ENCODE measurements at places on chromosomes 1 and 21.
A peak's percentile ranks its signal among the peaks of the same experiment; 100 is the strongest.

DNA sequence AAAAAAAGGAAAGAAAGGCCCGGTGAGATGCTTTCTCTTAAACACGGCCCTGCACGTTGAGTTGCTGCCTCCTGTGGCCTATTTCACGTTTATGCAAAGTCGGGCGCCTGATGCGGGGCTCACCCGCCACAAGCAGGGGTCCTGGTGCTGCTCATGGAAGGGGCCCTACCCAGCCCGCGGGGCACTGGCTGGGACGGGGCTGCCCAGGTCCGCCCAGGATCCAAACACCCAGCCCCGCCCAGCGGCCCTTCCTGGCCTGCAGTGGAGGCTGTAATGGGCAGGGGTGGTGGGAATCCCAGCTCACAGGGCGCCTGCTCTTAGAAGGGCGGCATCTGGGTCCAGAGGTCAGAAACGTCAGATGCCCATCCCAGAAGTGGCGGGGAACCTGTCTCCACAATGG lies 1.6 kb downstream of the COL6A2 start:
- peak; percentile 13 for DNase-seq

DNA sequence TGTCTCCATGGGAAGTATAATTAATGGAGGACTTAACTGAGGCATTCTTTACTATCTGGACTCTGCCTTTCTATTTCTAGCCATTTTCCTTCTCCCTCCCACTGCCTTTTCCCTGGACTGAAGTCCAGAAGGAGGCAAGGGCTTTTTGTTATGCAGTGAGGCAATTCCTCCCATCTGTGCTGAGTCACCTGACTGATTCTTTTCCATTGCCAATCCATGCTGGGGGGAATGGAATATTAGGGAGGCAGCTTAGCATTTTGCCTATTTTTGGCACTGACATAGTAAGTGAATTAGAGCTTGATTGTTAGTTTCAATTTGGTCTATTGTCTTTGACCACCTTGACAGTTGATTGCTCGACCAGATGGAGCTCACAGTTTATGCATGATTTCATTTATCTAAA lies 1000.6 kb upstream of the PRMT6 start:
- no peak for DNase-seq

DNA sequence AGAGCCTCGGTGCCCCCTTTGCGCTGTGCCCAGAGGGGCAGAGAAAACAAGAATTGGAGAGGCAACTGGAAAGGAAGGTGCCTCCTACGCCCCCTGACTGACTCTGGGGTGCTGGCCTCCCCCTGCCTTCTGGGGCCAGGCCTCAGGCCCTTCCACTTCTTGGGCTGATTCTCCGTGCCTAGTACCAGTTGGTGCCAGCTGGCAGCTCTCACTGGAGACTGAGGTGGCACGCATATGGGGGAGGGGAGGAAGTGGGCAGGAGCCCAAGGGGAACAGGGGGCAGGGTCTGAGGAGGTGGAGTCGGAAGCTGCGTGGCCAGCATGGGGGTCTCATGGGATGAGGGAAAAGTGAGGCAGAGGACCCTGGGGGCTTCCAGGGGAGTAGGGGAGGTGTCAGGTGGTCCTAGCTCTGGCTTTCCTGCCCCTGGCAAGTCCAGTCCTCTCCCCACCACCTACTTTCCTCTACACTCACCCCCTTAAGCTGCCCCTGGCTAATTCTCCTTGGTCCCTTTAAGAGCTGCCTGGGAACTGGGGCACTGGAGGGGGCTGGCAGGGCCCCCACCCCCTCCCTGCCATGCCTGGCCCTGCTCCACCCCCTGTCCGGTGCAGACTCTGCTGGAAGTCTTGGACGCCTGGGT lies 6.5 kb upstream of the SEMA4A start:
- DNase-seq, result no peak

DNA sequence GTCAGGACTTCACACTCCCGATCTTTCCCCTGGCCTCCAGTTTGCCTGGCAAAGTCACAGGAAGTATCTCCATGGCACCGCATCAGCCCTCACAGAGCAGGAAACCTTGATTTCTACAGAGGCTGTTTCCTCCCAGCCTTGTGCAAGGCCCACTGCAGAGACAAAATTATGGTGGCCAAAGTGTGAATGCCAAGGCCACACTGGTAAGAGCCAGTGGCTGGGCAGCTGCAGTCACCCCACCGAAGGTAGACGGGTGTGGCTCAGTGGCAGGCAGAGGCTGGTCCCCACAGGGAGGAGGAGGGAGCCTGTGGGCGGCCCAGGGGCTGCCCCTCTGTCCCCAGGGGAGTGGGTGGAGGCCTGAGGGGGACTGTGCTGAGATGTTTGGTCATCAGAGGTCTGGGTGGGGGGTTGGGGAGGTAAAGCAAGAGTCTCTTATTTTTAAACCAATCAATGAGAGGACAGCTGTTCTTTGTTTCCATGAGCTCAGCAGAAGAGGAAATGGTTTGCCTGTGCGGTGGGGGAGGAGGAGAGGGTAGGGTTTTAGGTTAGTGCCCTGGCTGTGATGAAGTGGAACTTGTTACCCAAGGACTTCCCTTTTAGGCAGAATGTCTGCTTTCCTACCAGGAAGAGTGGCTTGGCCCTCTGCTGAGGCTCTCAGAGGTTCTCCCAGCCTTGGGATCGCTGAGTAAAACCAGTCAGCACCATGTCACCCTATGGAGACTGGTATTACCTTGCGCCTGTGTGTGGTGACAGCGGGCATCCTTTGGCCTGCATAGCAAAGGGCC lies 18.0 kb upstream of the BTG2 start:
- DNase-seq, result peak; percentile 89

- no peak for DNase-seq
Measured at GRCh38 chr1:201730611-201731010, 98.3 kb upstream of the IPO9 start.

GRCh38 chr1:226094451-226094850 lies 31.9 kb downstream of the H3-3A start:
- no peak for DNase-seq

GRCh38 chr1:230065571-230065970 lies 1.5 kb upstream of the GALNT2 start:
- no peak for DNase-seq

- no peak for DNase-seq
Measured at GRCh38 chr21:37620401-37620800, 253.8 kb downstream of the DYRK1A start.

DNA sequence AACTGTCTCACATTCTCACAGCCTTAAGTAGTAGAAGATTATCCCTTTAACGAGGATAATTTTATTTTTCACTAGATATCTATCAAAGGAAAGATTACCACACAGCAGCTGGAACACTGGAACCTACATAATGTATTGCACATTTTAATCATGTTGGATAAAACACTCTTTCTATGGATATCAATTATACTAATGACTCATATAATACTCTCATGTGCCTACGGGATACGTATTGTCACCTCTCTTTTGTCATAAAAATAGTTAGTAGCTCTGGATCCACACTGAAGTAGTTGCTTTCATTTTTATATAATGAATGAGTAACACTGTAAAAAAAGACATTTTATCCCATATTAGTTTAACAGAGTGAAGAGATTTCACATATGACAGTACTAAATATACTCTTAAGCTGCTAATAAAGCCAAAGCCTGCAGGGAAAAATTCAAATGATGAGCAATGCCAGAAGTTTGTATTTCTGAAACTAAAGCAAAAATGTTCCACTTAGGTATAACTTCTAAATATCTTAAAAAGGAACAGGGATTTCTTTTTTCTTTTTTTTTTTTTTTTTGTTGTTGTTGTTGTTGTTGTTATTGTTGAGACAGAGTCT lies 408.7 kb upstream of the PKN2 start:
- no peak for DNase-seq

DNA sequence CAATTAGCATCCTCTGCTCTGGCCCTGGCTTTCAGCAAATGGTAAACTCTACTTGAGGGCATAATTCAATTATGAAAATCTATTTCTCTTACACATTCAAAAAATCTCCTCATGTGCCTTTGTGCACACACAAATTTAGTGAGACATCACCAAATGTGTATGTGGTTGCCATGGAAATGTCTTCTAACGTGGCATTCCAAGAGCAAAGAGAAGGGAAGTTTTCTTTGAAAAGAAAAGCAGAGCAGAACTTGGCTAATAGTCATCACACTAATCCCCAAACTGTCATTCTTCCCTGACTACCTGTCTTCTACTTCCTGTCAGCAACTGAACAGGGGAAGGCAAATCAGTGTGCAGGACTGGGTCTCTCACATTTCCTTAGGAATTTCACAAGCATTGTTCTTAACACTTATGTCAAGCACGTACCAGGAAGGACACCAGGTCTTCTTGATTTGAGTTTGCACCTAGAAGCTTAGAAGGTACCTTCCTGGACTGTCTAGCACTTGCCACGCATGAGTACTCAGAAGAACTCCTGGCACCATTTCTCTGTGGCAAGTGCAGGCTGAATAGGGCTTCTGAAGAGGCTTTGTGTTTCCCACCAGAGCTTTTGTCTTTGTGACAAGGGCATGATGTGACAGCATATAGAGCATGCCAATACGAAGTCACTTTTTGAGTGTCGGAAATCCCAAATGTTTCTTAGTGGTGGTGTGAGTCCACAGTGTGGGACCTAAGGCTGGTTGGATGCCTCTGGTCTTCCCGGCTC lies 32.3 kb downstream of the MAN1C1 start:
- DNase-seq, result no peak

DNA sequence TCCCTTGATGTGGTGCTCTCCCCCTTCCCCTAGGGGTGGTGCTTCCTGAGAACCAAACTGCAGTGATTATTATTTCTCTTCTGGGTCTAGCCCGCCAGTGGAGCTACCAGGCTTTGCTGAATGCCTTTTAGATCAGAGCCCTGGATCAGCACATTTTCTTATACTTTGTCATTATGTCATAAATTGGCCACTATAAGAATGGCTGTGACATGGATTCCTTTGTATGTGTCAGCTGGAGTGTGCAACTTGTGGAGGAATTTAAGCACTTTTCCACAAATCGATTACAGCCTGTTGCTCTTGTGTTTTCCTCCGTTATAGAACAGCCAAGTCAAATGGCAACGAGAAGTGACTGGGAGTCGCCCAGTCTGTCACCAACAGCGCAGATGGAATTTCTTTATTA lies 273.3 kb downstream of the DUSP10 start:
- no peak for DNase-seq

GRCh38 chr1:55526716-55527115 lies 311.6 kb upstream of the USP24 start:
- DNase-seq, result peak; percentile 76

DNA sequence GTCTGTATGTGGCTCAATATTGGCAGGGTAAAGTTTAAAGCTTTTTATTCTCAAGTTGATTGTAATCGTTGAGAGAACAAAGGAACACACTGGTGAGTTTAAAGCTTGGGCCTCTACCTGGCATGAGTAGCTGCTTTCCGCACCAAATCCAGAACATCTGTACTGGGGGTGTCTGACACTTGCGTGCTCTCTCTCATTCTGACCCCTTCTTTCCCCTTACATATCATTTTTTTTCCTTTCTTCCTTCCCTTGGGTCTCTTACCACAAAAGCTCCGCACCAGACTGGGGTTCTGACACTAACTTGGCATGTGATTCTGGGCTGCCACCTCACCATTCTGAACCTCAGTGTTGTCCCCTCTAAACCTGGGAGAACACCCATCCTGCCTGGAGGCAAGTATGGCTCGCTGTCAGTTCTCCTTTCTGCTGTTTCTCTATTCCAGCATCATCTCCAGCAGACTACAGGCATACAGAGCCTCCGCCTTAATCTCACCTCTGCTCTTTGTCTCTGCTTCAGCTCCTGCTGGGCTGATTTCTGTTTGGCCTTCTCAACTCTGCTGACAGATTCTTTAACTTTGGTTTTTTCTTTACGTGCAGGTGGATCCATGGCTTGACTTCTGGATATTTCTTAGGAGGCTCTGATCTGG lies 859 bp upstream of the ERMAP start:
- DNase-seq, result no peak

- DNase-seq, result no peak
Measured at GRCh38 chr1:227883641-227884301, 64.0 kb downstream of the WNT9A start.

DNA sequence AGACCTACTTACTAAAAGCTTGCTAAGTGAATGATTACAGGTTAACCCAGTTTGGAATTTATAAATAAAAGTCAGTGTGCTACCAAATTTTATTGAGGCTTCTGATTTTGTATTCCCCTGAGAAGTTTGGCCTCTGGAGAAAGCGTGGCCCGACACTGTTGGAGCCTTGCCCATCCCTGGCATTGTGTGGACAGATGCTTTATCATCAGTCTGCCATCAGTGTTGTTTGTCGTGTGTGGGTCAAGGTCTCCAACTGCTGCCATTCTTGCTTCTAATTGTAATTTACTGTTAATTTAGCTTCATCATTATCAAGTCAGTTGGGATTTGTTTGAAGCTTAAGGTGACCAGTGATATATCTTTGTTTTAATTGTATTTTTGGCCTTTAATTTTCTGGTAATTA lies 62.0 kb upstream of the LPGAT1 start:
- no peak for DNase-seq

DNA sequence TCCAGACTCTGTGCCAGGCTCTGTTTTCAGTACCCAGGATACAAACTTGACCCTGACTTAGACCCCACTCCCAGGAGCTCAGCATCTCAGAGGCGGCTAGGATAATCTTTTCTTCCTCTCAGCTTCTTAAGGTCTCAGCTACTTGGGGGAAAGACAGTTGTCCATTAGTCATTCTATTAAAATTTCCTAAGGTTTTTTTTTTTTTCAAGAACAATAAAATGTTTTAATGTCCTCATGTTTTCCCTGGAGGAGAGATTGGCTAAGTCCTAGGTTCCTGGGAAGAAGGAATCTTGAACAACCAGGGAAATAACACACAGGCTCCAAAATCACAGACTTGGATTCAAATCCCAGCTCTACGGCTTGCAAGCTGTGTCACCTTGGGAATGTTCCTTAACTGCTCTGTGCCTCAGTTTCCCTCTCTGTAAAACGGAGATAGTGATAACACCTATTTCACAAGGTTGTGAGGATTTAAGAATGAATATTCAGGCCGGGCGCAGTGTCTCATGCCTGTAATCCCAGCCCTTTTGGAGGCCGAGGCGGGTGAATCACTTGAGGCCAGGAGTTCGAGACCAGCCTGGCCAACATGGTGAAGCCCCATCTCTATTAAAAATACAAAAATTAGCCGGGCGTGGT lies 33.0 kb downstream of the CDK18 start:
- peak; percentile 5 for DNase-seq

DNA sequence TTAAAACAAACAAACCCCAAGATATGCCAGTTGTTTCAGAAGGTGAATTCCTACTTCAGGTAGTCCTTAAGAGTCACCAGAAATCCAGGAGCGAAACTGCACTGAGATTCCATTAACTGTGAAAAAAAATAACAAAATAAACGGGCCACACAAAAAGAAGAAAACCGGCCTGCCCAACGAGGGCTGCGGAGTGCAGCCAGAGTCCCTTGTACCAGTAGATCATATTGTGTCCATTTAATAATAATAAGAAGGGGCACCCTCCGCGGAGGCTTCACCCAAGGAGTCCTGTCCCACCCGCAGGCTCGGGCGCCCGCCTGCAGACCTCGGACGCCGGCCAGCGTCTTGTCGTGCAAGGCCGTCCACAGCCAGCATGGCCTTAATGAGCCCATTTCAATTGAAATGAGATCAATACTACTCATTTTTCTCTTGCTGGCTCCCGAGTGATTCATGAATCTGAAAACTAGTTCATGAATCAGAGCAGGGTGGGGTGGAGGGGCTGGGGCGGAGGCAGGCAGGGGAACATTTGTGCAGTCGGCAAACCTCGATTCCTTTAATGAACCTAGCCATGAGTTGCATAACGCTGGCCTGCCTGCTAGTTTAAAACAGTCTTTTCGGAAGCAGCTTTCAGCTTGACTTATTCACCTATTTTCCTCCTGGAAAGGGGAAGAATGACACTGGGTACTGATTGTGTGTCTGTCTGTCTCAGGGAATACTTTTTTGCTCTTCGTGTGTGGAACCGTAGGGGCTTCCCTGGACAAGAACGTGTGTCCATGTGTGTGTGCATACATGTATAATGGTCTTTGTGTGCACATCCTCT lies 113.1 kb upstream of the IRF2BP2 start:
- DNase-seq, result no peak

GRCh38 chr1:29236712-29237128 lies 398 bp downstream of the PTPRU start:
- DNase-seq, result no peak
